ENCODE measurements at places on chromosomes 11 and 22. TPM values are rescaled to one million over a fixed set of nuclear protein-coding genes. Genes with fewer than 3 reads are reported as not detected.
A peak's percentile ranks its signal among the peaks of the same experiment; 100 is the strongest.

DNA sequence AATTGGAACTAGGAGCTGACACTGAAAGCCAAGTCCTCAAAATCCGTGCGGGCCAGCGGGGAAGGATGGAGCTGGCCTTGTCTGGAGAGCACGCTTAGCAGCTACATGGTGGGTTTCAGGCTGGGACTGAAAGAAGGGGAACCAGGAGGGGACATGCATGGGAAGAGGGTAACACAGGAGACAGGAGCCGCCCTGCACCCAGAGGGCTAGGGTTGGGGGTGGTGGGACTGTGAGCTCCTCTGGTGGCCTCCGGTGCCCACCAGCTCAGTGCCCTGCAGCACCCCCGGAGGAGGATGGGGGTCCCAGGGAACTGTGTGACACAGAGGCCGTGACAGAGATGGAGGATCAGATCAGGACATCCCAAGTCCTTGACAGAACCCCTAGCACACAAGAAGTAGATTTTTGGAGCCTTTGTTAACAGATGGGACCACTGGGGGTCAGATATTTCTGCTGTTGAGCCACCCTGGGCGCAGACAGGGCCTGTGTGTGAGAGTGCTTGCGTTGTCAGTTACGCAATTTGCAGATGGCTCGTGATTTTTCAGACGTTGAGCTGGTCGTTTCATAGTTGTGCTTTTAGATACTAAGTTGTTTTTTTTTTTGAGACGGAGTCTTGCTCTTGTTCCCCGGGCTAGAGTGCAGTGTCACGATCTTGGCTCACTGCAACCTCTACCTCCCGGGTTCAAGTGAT lies 21.3 kb upstream of the GRAMD4 start:
- no peak for DNase-seq

- DNase-seq: no peak
Observed at GRCh38 chr11:132312701-132313111, 942.3 kb downstream of the NTM start.

DNA sequence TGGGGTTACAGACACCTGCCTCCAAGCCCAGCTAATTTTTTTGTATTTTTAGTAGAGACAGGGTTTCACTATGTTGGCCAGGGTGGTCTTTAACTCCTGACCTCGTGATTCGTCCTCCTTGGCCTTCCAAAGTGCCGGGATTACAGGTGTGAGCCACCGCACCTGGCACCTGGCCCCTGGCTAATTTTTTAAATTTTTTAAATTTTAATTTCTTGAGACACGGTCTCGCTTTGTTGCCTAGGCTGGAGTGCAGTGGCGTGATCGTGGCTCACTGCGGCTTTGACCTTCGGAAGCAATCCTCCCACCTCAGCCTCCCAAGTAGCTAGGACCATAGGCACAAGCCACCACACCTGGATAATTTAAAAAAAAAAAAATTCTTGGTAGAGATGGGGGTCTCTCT lies 14.6 kb downstream of the PPP6R2 start:
- no peak for DNase-seq

DNA sequence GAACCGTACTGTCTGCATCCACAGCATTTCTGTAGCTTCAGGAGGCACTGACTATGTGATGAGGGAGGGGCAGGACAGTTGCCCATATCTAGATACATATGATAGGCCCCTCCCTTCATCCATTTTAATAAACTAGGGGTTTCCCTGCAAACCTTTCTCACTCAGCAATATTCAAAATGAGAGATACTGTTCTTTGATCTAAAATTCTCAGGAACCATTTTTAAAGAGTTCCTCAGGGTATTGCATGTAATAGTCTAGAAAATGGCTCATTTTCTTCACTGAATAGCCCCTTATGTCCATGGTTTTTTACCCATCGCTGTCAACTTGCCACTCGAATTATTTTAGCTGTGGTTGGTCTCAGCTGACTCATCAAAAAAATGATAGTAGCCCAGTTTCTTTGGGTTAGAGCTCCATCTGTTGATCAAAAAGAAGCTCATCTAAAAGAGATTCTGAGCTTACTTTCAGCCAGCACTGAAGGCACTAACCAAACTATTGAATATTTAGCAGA lies 37.0 kb upstream of the DNAJB7 start:
- DNase-seq: peak; percentile 58

- no peak for DNase-seq
Observed at GRCh38 chr22:50361222-50361621, 18.1 kb downstream of the PPP6R2 start.

DNA sequence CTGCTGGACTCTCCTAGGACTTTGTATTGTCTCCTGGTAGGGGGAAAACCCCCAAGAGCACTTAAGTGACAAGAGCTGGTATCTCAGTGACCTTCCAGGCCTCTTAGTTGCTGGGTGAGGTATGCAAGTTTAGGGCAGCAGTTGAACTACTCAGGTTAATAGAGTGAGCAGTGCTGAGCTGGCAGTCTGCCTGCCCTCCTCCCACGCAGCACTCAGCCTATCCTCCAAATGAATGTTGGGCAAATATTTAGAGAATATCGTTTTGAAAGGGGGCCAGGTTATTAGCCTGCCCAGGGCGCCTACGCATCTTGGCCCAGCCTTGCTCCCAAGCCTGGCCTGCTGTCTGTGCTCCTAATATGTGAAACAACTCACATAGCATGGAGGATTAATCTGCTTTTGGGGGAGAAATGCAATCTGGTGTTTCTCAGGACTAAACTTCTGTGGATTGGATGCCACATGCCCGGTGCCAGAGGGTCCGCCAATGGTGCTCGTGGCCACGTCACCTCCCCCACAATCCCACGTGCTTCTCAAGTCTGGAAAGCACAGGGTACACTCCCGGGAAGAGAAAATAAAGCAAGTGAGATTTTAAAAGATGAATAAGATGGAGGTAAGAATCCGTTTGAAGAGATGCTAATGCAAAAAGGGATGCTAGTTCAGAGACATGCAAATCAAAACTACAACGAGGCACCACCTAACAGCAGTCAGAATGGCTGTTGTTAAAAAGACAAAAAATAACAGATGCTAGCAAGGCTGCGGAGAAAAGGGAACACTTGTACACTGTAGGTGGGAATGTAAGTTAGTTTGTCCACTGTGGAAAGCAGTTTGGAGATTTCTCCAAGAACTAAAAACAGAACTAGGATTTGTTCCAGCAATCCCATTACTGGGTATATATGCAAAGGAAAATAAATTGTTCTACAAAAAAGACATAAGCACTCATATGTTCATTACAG lies 67.7 kb downstream of the SPON1 start:
- DNase-seq: peak; percentile 69

DNA sequence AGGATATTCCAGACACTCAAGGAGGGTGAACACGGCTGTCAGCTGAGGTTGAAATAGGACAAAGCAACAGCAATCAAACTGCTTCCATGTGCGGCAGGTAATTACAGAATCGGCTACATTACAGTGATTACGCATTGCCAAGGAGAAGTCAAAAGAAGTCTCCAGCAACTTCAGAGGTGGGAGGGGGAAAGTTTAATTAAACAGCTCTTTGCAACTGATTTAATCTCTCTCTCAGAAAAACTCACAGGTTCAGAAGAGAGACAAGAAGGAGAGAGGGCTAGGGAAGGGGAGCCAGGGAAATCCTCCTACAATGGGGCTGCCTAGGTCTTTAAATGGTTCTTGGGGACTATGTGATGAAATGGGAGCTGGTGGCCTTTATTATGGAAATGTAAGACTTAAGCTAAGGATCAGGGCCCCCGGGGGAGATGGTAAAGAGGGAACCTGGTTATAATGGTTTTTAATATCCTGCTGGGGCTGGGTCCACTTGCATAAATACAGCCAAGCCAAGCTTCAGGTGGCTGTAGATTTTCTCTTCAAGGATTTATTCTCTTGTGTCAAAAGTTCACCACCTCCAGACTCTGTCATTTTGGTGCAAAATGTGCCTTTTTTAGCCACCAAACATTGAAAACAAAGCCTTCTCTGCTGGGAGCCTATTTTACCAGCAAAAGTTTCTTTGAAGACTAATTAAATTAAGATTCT lies 354.7 kb upstream of the NARS2 start:
- no peak for DNase-seq

- DNase-seq: no peak
Observed at GRCh38 chr11:73121692-73122091, 20.4 kb downstream of the FCHSD2 start.

DNA sequence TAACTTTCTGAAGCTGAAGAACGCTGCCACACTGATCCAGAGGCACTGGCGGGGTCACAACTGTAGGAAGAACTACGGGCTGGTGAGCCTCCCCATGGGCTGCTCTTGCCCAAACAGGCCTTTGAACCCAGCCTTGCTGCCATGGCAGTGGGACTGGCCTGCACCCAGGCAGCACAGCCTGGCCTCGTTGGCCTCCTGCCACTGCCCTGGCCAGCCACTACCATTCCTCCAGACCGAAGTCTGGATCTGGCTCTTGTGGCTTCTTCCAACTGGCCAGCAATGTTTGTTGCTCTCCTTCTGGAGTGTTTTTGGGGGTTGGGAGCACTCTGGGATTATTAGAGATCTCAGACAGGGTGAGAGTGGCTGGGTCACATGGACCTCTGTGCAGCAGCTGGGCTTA lies 51.0 kb downstream of the MYO7A start:
- DNase-seq: no peak

DNA sequence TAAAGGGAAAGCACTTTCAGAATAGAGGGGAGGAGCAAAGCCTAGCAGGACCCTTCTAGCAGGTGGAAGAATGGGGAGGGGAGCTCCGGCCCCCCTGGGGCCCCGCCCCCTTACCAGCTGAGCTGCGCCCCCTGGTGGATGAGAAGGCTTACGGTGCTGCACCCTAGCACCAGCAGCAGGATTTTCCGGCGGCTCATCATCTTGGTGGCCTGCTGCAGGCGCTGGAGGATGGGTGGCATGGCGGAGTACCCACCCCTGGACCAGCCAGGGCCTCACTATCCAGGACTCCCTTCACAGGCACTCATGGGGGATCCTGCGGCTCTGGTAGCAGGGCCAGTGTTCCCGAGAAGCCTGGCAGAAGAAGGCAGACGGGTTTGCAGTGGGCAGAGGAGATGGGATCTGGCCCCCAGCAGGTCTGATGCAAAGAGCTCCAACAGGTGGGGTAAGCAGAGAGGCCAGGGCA lies 3.8 kb downstream of the GAL3ST3 start:
- peak; percentile 91 for DNase-seq

Gene TRIM51
- polyA plus RNA-seq: not detected

Gene DENND5A
- polyA plus RNA-seq: 29.7 TPM

Gene GAL3ST3
- 1.1 TPM for polyA plus RNA-seq

Gene PARVG
- polyA plus RNA-seq: 0.77 TPM

Gene SAA2
- 111 TPM for polyA plus RNA-seq

Gene LRRC32
- 80.4 TPM for polyA plus RNA-seq

All from hepatocyte (in vitro differentiated cells).